ENCODE measurements at places on chromosomes 11 and 22.

DNA sequence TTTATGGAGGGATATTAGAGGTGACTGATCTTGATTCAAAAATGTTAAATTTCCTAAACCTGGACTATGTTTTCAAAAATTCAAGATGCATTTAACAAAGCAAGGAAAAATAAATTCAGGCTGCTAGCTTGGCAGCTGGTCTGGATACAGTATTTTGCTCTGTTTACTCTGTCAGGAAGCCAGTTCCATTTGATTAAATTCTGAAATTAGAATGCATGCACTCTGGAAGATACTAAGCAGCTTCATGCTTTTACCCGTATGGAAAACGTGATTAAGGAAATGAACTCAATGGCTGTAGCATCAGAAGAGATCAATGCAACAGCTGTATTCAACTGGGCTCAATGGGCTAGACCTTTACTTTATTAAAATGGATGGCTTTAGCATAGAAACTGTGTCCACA, 14.2 kb downstream of the C11orf71 start:
- DNase-seq, result no peak

GRCh38 chr11:119739021-119739703, 10.2 kb upstream of the NECTIN1 start:
- DNase-seq, result no peak

DNA sequence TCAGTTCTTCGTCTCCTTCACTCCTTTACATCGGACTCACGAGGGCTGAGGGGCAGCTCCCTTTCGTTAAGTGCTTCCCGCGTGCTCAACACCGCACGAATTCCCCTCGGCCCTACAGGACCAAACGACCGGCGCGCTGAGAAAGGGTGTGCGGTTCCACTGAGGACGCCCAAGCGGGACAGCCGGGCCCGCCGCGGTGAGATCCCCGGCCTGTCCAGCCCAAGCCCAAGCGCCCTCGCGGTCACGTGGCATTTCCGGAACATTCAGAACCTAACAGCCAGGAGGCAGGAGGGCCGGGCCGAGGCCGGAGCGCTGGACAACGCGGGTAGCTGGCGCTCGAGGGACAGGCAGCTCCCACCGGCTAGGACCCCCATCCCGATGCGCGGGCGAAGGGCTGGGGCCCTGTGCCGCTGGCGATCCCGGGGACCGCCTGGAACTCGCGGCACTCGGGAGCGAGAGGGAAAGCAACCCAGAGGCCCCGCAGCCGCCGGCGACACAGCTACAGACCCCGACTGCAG, 737 bp upstream of the STIP1 start:
- peak; percentile 77 for DNase-seq

GRCh38 chr22:42942351-42942750, 72.6 kb downstream of the PACSIN2 start:
- no peak for DNase-seq

DNA sequence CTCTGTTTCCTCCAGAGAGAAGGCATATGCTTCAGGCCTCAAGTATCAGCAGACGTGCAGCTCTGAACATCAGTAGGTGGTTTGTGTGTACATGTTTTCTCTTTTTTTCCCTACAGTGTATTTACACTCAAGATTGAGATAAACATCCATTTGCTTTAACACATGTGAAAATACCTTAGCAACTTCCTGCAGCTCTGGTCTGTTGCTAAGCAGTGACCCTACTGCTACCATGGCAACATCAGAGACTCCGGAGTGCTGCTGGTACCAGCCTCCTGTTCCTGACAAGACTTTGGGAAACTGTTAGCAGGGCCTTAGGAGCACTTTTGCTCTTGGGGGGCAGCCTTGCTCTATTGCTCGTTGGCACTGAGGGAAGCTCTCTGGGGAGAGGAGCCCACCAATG, 221.2 kb upstream of the PLET1 start:
- DNase-seq, result no peak

DNA sequence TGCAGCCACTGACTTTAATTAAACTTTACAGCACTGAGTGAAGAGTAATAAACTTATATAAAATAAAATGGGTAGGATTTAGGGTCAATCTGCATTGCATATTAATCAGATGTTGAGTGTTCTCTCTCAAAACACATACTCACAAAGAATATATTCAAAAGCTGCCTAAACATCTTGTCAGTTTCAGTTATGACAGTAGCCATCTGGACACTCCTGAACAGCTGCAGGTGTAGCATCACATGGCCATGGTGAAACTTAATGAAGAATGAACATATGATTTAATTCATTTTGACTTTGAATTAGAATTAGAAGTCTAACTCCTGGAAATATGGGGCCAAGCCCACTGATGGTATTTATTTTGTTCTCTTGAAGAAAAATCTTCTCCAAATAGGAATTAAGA, 684.3 kb upstream of the RAG2 start:
- DNase-seq, result no peak

DNA sequence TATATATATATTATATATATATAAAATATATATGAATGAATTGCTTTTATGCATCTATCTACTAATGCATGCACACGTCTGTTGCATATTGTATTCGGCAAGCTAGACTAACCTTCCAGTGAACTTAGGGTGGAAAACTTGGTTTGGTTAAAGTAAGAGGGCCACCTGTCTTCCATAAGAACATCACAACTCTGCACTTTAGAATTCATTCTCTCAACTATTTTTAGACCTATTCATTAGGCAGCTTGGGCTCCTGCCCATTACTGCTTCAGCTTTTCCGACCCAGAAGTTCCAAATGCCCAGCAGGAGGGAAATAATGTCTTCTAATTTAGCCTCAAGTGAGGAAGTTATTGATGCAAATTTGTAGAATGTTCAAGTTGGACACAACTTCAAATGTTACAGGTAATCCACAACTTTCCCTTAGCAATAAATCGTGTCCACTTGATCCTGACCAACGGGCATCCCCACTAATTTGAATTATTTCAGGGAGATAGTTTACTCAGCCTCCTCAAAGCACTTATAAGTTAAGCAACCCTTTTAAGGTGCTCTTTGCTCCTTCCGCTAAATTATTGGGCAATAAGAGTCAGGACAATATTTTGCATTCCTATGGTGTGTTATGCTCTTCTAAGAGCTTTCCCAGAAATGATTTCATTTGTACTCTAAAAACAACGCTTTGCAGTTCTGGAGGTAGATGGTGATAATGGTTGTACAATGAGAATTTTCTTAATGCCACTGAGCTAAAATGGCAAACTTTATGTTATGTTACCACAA, 132.3 kb downstream of the OPCML start:
- DNase-seq, result no peak

DNA sequence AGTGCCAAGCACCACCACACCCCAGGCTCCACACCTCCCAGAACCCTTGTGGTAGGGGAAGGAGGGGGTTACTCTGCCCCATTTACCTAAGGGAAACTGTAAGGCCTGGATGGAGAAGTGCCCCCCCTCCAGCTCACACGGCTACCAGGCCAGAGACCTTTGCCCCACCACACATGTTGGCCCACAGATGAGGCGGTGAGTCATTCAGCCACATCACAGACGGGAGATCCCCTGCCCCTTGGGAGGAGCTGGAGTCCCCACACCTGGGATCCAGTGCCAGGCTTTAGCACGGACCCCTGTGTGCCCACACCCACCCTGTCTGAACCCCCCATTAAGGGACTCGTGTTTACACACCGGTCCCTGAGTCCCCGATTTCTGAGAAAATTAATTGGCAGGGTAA, 24.9 kb downstream of the CDKN1C start:
- DNase-seq, result no peak

DNA sequence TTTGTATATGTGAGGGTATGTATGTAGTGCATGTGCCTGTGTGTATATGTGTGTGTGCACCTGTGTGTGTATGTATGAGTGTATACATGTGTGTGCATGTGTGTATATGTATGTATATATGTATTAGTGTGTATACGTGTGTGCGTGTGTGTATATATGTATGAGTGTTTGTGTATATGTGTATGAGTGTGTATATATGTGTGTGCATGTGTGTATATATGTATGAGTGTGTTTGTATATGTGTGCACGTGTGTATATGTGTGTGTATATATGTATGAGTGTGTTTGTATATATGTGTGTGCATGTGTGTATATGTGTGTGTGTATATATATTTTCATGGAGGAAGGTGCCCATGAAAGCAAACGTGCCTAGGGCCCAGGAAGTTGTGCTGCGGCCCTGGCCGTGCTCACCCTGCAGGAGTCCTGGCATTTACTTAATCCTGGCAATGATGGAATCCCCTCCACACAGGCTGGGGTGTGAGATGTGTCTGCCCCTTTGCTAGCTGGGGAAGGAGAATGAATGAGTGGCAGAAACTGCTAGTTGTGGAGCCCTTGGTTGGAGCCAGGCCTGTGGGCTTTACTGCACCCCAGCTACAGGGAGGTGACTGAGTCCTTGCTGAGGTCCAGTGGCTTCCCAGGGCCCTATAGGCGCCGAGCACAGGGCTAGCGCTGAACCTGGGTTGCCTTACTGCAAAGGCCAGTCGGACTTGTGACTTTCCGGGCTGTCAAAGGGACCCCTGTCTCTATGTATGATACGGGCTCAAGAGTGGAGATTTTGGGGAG, 97.2 kb downstream of the MYO18B start:
- no peak for DNase-seq

DNA sequence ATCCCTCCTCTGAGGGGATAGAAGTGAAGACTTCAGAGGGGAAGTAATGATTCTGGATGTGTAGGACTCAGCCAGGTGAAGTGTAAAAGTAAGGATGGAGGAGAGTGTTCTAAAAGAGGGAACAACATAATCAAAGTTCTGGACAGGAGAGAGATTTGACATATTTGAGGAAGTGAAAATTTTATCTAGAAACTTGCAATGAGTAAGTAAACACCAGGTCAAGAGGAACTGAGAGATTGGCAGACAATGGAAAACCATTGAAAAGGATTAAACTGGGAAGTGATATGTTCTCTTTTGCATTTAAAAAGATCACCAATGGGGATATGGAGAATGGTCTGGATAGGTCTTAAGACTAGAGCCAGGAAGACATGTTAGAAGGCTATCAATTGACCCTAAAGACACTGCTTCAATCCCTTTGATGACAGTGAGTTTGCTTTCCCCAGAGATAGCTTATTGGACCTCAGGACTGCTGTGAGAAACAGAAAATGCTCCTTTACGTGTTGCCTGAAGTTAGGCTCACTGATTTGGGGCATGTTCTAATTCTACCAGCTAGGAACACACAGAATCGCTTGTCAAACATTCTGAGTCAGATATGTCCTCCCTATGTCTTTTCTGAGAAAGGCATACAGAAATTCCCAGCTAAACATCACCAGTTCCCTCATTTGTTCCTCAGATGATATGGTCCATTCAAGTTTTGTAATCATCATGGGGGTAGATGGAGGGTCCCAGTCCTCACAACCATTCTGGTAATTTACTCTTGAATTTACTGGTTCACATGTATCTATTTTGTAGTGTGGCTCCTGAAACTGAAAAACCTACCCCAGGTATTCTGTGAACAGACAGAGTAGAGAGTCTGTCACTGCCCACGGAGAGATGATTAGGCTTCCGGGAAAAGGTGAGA, 144.9 kb downstream of the MAML2 start:
- DNase-seq, result no peak

DNA sequence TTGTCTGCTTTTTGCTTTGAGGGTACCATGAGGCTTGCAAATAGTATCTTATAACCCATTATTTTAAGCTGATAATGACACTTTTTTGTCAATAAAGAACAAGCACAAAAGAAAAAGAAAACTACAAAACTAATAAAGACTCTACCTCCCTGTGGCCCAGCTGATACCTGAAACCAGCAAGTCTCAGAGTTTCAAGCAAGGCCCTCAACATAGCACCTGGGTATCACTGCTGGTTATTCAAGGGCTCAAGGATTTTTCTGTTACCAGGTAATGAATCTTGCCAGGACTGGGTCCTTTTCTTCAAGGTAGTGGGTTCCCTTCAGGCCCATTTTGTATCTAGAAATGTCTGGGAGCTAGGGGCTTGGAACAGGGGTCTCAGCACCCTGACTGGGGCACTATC, 281.6 kb upstream of the C11orf87 start:
- no peak for DNase-seq

GRCh38 chr11:2178906-2179494, 7.4 kb upstream of the TH start:
- DNase-seq, result peak; percentile 79

- peak; percentile 96 for DNase-seq
These were observed at the start of gene GATD1 for GRCh38 chr11:777288-778255. Gene GATD1, minus strand, starts transcription at chr11:777487. Its CDS starts 25 bp downstream, at chr11:777462.

DNA sequence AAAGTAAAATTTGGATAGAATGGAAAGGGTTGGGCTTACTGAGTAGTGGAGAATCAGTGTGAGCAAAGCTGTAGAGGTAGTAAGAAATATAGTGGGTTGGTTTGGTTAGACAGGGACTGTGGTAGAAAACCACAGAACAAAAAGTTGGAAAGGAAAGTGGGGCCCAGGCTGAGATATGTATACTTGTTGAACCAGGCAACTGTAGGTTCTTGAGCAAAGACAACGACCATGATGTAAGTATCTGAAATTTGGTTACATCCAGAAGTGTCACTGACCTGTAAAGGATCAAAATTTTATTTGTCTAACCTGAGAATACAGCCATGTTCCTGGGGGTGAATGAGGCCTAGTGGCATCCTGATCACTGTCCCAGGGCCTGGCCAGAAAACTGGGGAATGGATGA, 114.1 kb downstream of the STIM1 start:
- no peak for DNase-seq
